ENCODE measurements at places on chromosomes 12 and 14.

DNA sequence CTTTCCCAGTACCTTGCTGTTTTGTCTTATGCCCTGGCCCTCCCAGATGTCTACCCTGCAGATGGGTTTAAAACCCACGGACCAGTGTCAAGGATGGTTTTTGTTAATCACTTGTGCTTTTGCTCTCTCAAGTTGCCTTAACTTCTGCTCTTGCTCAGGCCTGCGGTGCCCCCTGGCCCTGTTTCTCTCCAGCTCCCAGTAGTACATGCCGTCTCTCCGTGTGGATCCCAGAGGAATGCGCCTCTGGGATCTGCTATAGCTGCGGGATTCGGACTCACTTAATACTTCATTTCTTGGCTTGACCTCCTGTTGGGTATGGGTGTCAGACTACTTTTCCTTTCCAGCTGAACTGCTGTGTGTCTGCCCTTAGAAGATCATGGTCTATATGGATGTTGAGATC is 14.5 kb downstream of the PLEKHG3 start:
- DNase-seq: no peak

- no peak for DNase-seq
Measured at GRCh38 chr12:49693931-49694444, 13.2 kb downstream of the FMNL3 start.

GRCh38 chr12:95538656-95539055 is 12.6 kb downstream of the USP44 start:
- DNase-seq: no peak

DNA sequence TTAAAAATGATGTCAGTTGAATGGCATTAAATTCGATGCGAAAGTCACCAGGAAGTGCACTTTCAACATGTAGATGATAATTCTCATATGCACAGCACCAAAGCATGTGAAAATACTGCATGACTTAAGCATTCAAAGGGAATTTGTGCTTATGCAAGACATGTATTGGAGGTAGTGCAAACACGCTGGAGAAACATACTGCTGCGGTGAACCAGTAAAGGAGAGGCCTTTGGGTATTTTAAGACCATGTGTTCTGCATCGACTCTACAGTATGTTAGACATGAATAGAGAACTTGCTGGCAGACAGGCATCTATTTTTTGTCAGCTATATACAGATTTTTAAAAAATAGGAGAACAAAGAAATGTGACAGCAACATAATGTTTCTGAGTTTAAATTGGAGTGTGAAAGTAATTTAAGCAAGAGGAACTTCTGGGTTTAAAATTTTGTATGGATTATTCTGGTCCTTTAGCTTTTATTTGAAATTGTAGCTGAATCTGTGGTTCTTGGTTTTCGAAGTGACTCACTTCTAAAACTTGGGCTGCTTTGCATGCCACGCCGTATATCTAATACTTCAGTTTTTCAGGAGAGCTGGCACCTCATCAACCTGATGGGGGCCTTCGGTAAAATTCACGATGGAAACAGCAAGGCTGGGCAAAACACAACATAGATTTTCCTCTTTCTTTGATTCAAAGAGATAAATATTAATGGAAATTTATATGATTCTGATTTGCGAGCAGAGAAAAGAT is 408.7 kb downstream of the APAF1 start:
- DNase-seq: no peak

- DNase-seq: no peak
Measured at GRCh38 chr12:53151039-53151438, 29.5 kb upstream of the ZNF740 start.

- no peak for DNase-seq
Measured at GRCh38 chr12:26425587-26426260, 230.4 kb downstream of the SSPN start.

GRCh38 chr12:46384451-46385309 is 12.1 kb upstream of the SLC38A2 start:
- DNase-seq: no peak

DNA sequence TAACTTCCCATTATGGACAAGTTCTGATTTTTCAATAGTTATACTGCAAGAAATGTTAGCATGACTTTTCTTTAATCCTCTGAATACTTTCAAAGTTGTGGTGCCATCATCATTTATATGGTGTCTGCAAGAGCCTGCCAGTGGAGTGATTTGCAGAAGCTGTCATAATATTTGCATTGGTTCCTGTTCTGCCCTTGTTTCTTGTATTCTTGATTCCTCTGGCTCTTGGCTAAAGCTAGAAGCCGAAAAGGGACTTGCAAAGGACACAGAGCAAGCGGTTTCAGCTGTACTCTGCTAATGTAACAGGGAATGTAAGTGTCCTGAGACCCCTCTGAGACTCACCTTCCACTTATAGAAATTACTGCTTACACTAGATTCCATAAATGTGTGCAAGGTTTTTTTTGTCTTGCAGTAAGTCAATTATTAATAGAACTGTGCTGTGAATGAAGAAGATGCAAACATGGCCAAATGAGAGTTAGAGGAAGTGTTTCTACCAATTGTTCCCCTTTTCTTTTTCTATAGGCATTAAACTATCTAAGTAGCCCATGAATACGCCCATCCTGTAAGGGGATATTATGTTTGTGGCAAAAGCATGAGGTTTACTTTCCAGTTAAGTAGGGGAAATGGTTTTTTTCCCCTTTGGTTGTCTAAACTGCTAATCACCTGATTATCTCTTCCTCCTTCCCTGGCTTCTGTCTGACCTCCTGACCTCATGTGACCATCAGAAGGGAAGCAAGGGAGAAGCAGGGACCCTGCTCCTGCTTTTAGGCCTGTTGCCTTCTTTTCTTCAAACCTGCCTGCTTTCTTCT is 5.3 kb downstream of the DYRK4 start:
- no peak for DNase-seq

- DNase-seq: no peak
Measured at GRCh38 chr12:25835385-25835784, 123.1 kb upstream of the RASSF8 start.

DNA sequence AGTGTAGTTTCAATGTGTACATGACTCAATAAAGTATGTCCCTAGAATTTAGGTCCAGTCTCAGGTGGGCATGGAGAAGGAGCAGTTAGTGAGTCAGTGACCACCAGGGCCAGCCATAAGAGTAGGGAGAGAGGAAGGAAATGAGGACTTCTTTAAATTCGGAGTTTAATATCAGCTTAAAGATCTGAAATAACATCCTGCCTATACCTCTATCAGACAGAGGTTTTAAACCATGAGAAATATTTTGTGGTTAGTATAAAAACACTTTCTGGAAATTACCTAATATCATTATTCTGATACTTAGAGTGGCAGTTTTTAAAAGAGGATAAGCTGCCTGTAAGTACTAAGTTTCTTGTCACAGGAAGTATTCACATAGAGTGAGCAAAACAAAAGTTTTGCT is 61.7 kb upstream of the ST8SIA1 start:
- DNase-seq: peak; percentile 65

GRCh38 chr14:95862243-95862642 is 14.4 kb upstream of the TUNAR start:
- no peak for DNase-seq

GRCh38 chr12:130703733-130704375 is 12.2 kb downstream of the RIMBP2 start:
- no peak for DNase-seq

GRCh38 chr12:27970401-27971120 is 2.0 kb downstream of the PTHLH start:
- DNase-seq: no peak

GRCh38 chr14:77980475-77981321 is 180.8 kb downstream of the ADCK1 start:
- DNase-seq: no peak

GRCh38 chr12:92529944-92530343 is 172.8 kb upstream of the PLEKHG7 start:
- no peak for DNase-seq

DNA sequence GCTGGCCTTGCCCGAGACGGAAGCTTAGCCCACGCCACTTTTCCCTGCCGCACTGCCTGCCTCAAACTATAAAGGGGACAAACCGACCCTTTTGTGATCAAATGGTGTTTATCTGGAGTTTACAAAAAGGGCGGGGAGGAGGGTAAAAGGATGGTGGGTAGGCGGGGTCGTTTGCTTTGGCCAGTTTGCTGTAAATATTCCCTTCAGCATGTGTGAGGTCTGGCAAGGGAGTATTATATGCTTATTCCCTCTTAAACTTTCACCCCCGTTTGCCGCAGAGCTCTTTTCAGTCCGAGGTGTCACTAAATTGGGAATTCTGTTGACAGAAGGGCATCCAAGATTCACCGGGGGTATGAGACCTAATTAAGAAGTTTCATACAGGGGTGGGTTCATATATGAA is 3.8 kb upstream of the TBX3 start:
- no peak for DNase-seq

DNA sequence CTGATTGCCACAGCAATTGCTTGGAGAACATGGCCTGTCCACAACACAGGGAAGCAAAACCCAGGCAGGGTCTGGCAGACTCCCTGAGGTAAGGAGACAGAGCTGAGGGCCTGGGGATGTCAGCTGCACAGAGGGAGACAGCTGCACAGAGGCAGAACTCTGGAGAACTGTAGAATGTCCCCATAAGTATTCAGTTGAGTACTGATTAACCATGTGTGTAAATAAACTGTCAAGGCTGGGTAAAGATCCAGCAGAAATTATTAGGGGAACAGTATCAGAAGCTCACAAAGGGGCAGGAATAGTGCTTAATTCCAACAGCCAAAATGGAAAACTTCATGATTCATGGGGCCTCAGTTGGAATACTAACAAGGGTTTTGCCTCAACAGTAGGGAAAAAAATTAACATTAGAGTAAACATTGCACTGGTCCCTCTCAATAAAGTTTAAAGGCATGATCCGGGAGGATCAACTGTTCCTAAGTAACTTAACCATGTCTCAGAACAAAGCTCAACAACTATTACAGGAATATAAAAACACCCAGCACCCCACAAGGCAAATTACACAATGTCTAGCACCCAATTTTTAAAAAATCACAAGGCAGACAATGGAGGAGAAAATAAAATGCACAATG is 201.3 kb upstream of the RASSF8 start:
- DNase-seq: no peak

All from central memory CD4-positive, alpha-beta T cell (primary cell).